ENCODE measurements at places on chromosomes 6 and 20. TPM values are rescaled to one million over a fixed set of nuclear protein-coding genes. Genes with fewer than 3 reads are reported as not detected.
A peak's percentile ranks its signal among the peaks of the same experiment; 100 is the strongest.

AIF1 gene
- total RNA-seq, result 5.1 TPM

NKAPL gene
- total RNA-seq, result 0.47 TPM

ZNF184 gene
- 14.9 TPM for total RNA-seq

RIMS4 gene
- 21.5 TPM for total RNA-seq

HAO1 gene
- total RNA-seq, result not detected

PLG gene
- total RNA-seq, result 9.6 TPM

TAP1 gene
- total RNA-seq, result 46.2 TPM

SLC17A1 gene
- total RNA-seq, result not detected

SIRPD gene
- total RNA-seq, result 0.50 TPM

MUCL3 gene
- 0.31 TPM for total RNA-seq

- no peak for ATAC-seq
Measured at GRCh38 chr20:44388466-44389023, 33.0 kb downstream of the HNF4A start.

GRCh38 chr6:5670811-5671561, 335.7 kb downstream of the NRN1 start:
- ATAC-seq, result no peak

DNA sequence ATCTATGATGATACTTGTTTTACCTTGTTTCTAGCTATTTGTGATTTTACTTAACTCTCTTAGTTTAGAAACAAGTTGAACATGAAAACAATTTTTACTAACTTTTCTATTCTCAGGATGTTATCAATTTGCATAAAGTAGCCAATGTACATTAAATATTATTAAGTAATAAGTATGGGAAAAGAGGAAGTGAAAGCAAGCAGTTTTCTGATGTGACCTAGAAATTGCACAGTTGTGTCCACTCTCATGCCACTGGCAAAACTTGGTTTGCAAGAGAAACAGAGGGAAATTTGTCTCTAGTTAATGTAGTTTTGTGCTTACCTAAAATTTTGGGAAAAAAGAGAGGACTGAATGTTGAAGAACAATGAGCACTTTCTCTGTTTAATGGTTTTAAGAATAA, 19.2 kb upstream of the TSPYL1 start:
- no peak for ATAC-seq

- no peak for ATAC-seq
Measured at GRCh38 chr20:32526541-32526940, 58.6 kb downstream of the NOL4L start.

DNA sequence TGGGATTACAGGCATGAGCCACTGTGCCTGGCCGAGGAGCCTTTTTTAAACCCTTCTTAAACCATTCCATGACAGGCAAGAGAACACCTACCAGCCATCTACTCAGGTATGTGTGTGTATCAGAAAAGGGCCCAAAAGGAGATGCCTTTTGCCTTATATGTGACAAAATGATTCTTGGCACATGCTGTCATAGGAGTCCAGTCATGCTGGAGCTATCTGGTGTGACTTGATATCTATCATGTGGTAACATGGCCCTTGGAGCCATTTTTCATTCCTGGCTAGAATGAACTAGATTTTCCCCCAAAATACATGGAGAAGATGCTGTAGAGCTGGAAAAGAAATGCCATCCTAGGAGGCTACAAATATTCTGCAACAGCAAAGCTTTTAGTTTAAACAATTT, 129.1 kb downstream of the DST start:
- no peak for ATAC-seq

- peak; percentile 19 for ATAC-seq
Measured at GRCh38 chr6:73388433-73388799, 6.2 kb upstream of the DDX43 start.

DNA sequence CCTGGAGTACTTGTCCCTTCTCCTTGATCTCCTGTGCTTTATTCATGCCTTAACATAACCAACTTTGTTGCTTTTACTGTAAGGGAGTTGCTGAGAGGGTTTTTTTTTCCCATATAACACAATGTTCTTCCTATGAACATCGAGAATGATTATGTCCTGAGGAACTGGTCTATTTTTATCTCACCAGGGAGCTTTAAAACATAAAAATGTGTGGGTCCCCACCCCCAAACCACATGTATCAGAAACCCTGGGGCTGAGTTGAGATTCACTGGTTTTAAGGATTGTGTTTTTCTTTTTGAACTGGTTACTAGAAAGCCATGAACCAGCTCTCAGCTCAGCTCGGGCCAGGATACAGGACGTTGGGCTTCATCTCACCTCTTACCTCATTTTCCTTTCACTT, 118.5 kb upstream of the JAG1 start:
- no peak for ATAC-seq

GRCh38 chr6:94074764-94075163, 655.4 kb upstream of the EPHA7 start:
- ATAC-seq, result no peak

- no peak for ATAC-seq
Measured at GRCh38 chr6:39167866-39168625, 53.1 kb upstream of the SAYSD1 start.

DNA sequence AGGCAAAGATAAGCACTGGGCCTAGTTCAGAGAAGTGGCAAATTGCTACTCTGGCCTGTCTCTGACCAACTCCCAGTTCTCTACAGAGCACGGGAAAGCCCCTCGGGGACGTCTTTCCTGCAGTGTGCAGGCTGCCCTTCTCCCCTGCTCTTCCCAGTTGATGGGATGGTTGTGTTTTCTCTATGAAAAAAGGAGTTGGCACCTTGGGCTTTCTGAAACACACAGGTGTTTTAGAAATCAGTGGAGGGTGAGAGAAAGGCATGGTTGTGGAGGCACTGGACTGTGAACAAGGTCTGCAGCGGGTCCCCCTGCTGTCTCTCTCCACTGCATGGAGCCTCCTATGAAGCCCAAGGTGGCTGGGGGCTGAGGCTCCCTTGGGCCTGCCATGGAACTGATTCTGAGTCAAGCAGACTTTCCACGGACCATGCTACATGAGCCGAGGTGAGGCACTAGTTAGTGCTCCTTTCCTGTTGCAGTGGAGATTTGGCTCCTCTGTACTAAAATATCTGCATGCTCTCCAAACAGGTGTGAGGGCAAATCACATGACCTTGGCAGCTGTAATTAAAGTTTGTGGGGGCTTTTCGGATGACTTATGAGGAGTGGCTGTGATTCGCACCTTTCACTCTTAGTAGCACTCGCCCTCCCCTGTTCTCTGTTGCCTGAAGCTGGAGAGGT, 16.3 kb downstream of the GTSF1L start:
- ATAC-seq, result no peak

DNA sequence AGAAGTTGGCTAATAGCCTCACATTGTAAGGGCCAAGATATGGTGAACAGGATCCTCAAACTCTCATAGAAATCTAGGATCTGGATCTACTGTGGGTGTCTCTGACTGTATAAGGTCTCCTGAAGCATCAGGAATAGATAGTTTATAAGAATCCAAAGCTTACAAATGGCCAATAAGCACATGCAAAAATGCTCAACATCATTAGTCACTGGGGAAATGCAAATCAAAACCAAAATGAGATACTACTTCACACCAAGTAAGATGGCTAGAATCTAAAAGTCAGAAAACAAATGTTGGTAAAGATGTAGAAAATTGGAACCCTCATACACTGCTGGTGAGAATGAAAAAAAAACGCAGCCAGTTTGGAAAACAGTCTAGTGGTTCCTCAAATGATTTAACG, 14.3 kb upstream of the RNF182 start:
- no peak for ATAC-seq

DNA sequence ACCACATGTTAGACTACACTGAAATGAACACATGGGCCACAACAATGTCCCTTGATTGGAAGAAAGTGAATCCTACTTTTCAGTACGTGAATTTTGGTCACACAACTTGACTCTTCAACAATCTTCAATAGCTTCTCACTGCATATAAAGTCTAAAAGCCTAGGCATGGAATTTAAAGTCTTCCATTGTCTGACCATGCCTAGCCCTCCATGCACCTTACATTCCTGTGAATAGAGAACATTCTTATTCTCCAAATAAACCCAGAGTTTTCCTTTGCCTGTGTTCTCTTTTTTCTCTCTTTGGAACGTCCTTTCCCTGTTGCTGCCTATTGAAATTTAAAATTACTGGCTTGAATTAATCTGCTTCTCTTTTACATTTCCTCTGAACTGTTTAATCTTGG, 207.5 kb downstream of the ASCC3 start:
- no peak for ATAC-seq

GRCh38 chr20:35559042-35559693, 17.3 kb downstream of the ERGIC3 start:
- ATAC-seq, result no peak

DNA sequence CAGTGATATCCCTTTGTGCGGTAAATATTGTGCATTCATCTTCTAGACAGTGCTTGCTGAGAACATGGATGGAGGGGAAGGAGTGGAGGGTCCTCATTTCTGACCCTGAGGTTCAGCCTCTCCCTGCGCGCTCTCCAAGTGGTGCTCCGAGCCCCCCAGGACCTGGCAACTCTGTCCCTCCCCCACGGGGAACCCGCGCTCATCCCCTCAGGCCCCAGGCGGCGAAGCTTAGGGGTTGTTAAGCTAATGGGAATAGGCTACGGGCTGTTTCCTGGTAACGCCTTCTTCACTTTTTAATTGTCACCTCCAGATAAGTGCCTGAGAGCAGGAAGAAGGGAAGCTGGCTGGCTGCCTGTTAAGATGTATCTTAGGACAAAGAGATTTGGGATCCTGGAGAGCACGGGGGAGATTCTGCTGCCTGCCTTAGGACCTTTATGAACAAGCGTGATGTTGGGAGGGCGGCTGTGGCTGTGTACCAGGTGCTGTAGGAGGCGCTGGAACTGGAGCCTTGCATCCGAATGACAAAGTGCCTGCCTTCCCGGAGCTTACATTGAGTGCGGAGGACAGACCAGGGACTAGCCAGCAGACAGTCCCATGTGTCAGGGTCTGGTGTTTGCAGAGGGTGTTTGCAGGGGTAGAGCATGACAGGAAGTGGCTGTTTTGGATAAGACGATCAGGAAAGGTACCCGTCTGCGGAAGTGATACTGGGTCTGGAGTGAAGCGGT, 11.7 kb downstream of the TSHZ2 start:
- ATAC-seq, result no peak

DNA sequence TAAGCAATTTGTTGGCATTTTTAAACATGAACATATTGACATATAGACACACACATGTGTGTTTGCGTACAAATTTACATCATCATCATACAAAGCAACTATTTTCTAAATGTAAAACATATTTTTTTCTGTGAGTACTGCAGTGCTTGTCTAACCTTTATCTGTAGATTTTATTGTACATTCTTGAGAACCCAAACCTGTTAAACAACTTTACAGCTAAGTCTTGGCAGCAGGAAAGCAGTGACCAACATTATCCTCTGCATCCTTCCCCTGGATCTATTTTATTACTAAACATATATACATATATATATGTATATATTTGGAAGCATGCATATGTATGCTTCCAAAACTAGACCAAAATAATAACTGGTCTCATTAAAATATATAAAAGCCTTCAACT, 10.4 kb upstream of the PLCB1 start:
- ATAC-seq, result no peak

- ATAC-seq, result no peak
Measured at GRCh38 chr6:114052141-114052540, 81.2 kb upstream of the HDAC2 start.

GRCh38 chr6:95882371-95882770, 133.4 kb upstream of the FUT9 start:
- ATAC-seq, result no peak

- no peak for ATAC-seq
Measured at GRCh38 chr6:97462938-97463598, 180.1 kb upstream of the MMS22L start.

DNA sequence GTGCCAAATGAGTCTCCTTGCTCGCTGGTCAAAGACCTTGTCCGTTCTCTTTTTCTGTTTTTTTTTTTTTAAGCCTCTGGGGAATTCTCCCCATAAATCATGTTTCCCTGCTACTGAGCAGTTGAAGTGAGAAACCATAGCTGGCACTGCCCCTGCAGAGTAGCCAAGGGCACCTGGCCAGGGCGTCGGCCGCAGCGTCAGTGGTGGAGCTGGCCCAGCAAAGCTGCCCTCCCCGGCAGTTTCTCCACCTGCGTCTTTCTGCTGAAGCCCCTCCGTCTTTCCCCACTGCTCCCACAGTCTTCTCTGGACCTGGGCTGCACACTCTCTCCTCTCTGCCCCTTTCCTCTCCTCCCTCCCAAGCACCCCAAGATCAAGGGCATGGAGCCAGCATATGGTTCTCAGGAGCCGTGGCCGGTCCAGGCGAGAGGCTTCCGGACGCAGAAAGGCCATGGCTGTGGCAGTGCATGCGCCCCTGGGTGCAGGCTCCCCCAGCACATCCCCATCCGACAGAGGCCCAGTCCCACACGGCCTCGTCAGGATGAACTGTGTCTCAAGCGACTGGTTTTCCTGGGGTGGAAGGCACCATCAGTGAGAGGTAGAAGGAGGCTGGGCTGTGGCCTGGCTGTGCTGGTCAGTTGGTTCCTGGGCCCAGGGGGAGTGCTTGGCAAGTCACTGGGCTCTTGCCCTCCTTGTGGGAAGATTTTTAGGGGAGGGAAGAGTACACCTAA, 218.1 kb downstream of the ERMARD start:
- ATAC-seq, result no peak

DNA sequence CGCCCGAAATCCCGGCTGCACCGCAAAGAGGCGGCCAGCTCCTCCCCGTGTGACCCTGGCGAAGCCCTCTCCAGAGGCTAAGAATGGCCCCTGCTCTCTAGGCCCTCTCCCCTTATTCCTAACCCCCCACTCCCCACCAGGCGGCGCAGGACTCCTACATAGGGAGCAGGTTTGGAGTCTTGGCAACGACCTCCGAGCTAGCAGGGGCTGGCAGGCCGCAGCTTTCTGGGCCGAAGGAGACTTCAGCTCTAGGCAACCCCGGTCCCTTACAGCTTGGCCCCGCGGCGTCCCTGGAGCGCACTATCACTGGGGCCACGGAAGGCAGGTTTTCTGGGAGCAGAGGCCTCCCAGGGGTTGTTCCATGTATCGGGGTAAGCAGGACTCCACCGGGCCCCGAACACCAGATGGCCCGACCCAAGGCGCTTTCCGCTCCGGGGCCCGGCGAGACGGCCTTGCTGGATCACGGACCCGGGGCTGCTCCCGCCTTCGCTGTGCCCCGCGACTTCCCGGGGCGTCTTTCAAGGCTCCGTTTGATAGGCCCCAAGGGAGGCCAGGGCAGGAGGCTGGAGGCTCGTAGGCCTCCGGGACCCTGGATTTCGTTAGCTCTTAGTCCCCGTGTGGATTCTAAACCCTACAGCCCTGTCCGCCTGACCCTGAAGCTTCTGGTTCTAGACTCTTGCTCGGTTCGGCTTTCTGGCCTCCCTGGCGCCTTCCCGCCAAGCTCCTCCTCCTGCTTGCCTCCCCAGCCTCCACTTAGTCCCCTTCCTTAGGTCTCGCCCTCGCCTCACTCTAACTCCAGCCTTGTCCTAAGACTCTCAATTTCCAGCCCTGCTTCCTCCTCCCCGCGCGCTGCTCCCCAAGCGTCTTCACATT, 1.9 kb downstream of the SLC32A1 start:
- ATAC-seq, result no peak

All from motor neuron (in vitro differentiated cells).